Adipocyte (in vitro differentiated cells): ENCODE measurements at places on chromosomes 16 and 17.
A peak's percentile ranks its signal among the peaks of the same experiment; 100 is the strongest.

- DNase-seq, result peak; percentile 57
Observed at GRCh38 chr16:2468233-2468724, 2.8 kb upstream of the NTN3 start.

DNA sequence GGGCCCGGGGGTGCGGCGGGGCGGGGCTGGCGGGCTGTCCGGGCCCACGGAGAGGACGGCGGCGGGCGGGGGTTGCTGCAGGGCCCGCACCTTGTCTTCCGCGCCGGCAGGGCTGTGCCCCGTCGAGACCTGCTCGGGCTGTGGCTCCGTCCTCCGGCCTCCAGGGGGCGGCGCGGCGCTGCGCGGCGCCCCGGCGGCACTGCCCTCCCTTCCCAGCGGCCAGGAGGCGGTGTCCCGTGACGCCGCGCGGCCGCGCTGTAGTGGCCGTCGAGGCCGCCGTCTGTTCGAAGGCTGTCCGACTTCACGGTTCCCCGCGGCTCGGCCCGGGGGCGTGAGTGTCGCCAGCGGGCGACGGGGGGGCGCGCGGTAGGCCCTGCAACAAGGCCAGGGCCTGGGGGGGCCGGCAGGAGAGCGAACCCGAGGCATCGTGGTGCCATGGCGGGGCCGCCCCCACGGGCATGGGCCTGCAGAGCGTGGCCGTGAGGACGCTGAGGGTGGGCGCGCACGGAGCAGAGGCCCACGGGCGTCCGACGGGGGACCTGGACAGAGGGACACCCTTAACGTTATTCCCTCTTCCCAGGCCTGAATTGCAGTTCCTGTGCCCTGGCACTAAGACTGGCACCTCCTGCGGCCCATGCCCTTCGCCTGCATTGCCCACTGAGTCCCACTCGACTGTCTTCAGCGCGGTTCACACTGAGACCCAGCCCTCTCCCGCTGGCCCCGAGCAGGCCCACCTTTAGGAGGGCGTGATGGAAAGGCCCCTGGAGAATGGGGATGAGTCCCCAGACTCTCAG is at the start of gene PLEKHG4:
Gene PLEKHG4, plus strand, starts transcription at position 237 of the 794 bp plus-strand sequence. Its CDS starts 513 bp downstream, at position 750.
- peak; percentile 77 for DNase-seq

- no peak for DNase-seq
Observed at GRCh38 chr16:50384500-50385135, 15.8 kb upstream of the BRD7 start.

GRCh38 chr17:2634361-2634960 is 41.0 kb downstream of the PAFAH1B1 start:
- DNase-seq, result no peak

DNA sequence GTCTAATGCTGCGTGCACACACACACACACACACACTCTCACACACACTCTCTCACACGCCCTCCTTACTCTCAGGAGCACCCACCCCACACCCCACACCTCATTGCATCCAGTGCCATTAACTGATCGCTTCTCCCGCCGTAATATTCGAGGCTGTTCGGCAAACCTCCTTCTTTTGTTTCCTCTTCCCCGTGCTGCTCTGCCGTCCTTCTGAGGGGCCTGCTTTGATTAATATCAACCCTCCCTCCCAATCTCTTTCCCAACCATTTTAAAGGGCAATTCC is 156.2 kb upstream of the TNRC6C start:
- DNase-seq, result no peak

DNA sequence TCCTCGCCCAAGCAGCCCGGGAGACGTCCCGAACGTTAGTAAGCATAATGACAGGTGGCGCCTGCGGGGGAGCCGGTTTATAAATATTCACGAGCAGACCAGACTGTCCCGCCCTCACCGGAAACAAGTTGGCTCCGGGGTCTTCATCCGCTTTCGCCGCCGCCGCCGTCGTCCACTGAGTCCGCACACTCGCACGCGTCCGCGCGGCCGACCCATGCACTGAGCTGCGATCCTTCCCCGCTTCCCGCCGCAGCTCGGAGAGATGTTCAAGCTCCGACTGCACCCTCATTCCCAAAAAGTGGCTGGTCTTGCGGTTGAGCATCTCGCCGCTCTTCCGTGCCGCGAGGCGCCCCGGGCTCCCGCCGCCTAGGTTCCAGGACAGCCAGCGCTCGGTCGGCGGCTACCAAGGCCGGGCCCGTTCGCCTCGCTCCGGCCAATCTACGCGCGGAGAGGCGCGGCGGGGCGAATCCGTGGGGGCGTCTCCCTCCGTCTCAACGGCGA is 385 bp downstream of the CFAP119 start:
- DNase-seq, result peak; percentile 79

DNA sequence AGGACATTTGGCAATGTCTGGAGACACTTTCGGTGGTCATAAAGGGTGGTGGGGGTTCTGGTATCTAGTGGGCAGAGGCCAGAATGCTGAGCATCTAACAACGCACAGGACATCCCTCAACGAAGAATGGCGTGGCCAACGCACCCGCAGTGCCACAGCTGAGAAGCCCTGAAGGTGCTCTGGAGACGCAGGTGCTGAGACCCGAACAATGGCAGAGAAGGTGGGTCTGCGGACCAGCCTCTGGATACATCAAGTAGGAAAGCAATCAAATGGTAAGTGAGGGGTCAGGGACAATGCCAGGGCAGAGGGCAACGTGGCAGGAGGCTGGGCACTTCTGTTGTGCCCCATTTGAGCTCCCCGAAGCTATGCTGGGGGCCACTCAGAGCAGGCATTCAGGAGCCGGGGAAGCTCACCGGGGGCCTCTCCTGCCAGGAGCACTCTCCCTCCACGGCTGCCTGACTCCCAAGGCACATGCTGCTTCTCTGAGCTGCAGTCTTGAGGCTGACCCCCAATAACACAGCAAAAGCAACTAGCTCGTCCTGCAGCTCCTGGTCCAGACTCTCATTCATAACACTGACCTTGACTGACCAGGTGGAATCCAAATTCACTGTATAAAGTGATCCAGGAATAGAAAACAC is 26.0 kb downstream of the SPHK1 start:
- DNase-seq, result no peak

DNA sequence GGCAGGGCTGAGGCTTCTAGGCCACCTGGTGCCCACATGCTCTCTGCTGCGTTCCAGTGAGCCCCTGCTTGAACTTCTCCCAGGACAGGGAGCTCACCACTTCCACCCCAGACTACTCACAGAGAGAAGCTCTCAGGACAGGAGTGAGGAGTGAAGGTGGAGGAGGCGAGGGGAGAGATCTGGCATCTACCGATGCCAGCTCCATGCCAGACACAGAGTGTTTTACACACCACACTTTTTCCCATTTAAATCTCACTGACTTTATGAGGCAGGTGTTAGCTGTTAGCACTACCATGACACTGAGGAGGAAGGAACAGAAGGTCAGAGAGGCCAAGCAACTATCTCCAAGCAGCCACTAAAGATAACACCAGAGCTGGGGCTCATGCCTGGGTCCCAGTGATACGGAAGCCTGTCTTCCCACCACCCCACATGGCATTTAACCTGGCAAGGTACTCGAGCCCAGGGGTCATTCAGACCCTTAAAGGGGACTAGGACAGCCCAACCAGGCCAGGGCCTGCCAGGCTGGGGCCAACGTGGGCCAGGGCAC is 6.8 kb downstream of the FAM83G start:
- DNase-seq, result no peak

GRCh38 chr17:10836145-10836544 is 1.7 kb downstream of the PIRT start:
- no peak for DNase-seq

GRCh38 chr17:81808778-81809555 is 5.0 kb downstream of the GCGR start:
- no peak for DNase-seq

DNA sequence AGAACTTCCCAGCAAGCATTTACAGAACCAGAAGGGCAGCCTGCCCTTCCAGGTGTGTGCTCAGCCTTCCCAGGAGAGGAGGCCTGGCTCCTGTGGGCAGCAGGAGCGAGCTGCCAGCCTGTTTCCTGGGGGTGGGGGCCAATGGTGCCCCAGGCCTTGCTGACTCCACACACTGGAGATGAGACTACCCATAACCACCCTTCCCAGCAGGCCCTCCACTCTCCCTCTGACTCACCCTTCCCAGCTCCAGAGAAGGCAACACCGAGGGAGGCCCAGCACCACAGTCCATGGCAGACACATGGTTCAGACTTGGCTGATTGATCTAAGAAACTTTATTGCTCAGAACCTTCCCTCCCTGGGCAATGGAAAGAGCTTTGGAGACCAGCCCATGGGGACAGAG is 1.8 kb upstream of the PRSS53 start:
- peak; percentile 14 for DNase-seq

DNA sequence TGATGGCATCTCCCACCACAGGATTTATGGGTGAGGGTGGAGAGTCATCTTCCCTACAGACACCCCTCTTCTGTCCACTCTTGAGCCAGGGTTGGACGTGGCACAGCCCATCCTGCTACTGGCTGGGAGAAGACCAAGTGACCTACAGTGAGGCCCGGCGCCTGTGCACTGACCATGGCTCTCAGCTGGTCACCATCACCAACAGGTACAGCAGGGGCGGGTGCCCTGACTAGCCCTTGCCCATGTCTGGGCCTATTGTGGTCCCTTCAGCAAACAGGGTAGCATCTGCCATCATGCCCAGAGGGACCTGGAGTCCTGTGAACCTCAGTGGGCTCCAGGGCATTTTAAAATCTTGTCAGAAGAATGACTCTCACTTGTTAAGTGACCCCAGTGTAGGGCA is 48.2 kb downstream of the MRC2 start:
- no peak for DNase-seq

DNA sequence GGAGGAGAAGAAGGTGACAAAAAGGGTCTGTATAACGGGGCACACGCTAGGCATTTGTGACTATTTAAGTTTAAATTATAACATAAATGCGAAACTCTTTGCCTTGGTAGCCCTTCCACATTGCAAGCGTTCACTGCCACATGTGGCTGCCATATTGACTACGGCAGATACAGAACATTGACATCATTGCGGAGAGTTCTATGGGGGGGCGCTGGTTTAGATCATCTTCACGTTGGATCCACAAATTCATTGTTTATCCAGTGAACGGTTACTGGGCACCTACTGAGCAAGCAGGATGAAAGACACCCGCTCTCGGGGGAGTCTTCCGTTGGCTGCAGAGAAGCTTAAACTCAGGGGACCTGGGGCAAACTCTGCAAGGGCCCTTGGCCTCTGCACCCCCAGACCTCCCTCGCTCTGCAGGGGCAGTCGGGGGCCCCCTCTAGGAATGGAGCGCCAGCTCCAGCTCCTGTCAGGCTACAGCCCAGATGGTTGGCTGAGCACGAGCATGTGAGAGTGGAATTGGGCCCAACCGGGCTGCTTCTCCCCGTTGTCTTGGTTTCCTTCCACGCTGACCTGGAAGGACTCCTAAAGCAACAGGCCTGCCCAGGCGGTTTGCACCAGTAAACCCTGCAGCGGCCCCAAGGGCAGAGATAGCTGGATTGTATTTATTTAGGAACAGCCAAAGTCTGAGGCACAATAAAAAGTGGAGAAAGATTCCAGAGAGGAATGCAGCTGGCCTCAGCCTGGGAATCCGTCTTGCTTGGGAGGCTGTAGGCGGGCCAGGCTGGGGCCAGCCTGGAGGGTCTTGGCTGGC is 172.2 kb downstream of the SEC14L1 start:
- DNase-seq, result peak; percentile 91

DNA sequence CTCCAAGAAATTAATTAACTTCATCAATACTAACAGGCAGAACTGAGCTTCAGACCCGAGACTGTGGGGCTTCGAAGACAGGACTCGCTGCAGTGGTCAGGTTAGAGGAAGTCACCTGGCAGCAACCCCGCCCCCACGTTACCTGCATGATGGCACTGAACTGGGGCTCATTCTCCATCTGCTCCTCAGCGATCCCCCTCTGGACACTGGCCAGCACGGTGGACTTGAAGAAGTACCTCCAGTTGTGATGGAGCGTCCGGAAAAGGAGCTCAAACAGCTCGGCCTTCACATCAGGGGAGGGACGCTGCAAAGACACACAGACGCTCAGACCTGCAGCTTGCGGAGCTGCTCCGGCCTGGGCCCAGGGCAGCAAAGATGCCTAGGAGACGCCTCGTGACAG is 40.9 kb upstream of the GSG1L start:
- DNase-seq, result no peak

GRCh38 chr16:87380881-87381280 is 2.7 kb downstream of the FBXO31 start:
- peak; percentile 51 for DNase-seq

GRCh38 chr17:21817791-21818364 is 125.6 kb downstream of the KCNJ18 start:
- no peak for DNase-seq

GRCh38 chr17:6286233-6286632 is 148.7 kb downstream of the AIPL1 start:
- DNase-seq, result no peak

- peak; percentile 52 for DNase-seq
Observed at GRCh38 chr16:53732296-53732929, 28.5 kb downstream of the FTO start.

DNA sequence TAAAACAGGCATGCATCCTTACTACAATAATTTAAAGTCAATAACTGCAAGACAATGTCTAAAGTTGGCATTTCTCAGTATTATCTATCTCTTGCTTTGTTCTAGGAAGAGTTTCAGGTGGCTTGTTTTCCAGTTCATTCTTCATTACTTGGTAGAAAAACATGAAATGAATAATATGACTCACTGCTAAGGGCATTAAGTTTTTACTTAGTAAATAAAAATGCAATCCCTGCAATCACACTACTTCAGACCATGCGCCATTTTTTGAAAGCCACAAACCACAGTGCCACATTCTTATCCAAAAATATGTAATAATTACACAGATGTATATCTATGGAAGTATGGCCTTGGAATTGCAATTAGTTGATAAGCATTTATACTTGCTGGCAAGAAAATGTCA is 55.4 kb downstream of the CREBBP start:
- DNase-seq, result peak; percentile 64

GRCh38 chr17:16378636-16379282 is 2.1 kb upstream of the UBB start:
- DNase-seq, result no peak

GRCh38 chr16:22346483-22346882 is 27.9 kb downstream of the CDR2 start:
- DNase-seq, result no peak

DNA sequence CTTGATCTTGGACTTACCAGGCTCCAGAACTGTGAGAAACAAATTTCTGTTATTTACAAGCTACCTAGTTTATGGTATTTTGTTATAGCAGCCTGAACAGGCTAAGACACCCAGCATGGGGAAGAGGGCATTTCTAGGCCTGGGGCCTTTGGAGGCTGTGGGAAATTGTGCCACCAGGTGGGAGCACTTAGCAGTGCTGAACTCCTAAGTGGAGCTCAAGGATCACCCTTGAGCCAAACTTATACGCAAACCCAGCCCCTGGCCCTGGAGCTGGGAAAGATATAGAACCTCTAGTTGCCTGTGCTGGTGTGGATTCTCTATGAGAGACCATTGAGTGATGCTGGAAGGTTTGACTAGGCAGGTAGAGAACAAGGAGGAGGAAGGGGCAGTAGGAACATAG is 36.1 kb downstream of the MIS12 start:
- no peak for DNase-seq

DNA sequence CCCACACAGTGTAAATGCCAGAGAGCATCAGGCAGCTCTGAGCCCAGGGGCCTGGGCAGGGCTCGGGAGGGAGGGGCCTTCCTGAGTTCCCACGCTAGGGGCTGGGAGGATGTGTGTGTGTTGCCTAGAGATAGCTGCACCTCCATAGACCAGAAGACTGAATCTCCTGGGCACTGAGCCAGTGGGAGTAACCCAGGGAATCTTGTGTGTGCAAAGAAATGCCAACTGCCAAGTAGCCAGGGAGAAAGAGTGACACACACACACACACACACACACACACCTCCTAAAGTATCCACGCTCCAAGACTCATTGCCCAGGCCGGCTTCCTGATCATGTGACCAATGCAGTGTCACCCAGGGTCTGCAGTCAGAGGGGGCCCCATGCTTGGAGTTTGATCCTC is 166.2 kb upstream of the RPL38 start:
- DNase-seq, result no peak

- peak; percentile 92 for DNase-seq
Observed at GRCh38 chr16:66091471-66091891, 275.0 kb upstream of the CDH5 start.
